Stimulated activated CD4-positive, alpha-beta T cell treated with anti-CD3 and anti-CD28 coated beads, Interleukin-15, amount 100 ng/mL, for 1 hour (primary cell): ENCODE measurements at places on chromosomes 5 and 9.
A peak's percentile ranks its signal among the peaks of the same experiment; 100 is the strongest.

- peak; percentile 9 for DNase-seq
Observed at GRCh38 chr9:3441197-3441816, 84.5 kb downstream of the RFX3 start.

DNA sequence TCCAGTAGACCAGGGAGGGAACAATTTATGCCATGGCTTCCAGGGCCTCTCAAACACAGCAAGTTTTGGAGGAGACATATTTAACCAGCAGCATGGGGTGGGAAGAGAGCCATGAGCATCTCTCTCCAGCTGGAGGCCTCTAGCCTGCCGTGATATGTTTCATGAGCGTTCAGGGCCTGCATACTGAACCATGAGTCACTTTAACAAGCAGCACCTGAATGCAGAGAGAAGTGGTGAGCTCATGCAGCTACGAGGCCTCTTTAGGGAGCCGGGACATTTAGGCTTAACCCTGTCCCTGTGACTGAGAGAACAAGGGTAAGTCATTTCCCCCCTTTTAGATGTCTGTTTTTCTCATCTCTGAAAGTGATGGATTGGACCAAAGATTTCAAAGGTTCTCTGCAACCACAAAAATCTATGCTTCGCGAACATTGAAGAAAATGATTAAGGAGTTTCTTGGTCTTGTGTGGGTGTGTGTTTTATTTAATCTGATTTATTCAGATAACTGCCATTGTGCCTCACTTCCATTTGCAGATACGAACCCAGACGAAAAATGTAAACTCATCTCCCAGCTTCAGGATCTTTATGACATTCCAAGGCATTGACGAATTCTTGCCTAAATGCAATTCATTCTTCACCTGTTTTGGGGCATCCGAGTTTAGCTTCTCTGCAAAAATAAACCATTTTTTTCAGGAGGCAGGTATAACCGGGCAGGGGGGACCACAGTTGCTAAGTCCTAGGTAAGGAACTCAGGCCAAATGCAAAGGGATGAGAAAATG is 157.0 kb downstream of the GABBR2 start:
- no peak for DNase-seq

DNA sequence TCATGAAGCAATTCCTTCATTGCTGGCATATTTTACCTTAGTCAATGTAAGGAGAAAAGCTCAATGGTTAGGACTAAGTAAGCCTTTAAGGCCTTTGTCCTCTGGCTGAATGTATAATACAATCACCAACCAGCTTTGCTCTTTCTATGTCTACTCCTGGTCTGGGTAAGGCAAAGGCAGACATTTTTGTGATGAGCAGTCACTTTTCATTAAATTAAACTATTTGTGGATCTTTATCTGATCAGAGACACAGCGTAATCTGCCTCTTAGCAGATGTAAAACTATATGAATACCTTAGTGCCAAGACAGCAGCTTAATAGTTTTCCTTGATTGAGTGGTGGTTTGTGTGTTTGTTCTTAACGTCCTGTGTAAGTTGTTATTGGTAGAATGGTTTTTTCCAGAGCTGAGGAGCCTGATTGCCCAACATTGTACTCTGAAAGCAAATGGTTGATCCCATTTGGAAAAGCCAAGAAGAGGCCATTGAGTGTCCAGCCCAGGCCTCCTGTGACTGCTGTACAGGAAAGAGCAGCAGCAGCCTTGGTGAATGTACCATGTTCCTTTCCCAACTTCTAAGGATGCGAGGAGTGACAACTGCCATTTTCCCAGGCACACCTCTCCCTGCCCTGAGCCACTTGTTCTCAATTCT is 16.5 kb upstream of the CXXC5 start:
- DNase-seq, result no peak

- DNase-seq, result no peak
Observed at GRCh38 chr5:10788358-10788757, 27.3 kb upstream of the DAP start.

GRCh38 chr5:145243016-145243415 is 592.1 kb downstream of the PRELID2 start:
- DNase-seq, result no peak

GRCh38 chr5:175658299-175659145 is 651 bp downstream of the HRH2 start:
- DNase-seq, result no peak

GRCh38 chr5:98783051-98783649 is 9.7 kb downstream of the RGMB start:
- no peak for DNase-seq

DNA sequence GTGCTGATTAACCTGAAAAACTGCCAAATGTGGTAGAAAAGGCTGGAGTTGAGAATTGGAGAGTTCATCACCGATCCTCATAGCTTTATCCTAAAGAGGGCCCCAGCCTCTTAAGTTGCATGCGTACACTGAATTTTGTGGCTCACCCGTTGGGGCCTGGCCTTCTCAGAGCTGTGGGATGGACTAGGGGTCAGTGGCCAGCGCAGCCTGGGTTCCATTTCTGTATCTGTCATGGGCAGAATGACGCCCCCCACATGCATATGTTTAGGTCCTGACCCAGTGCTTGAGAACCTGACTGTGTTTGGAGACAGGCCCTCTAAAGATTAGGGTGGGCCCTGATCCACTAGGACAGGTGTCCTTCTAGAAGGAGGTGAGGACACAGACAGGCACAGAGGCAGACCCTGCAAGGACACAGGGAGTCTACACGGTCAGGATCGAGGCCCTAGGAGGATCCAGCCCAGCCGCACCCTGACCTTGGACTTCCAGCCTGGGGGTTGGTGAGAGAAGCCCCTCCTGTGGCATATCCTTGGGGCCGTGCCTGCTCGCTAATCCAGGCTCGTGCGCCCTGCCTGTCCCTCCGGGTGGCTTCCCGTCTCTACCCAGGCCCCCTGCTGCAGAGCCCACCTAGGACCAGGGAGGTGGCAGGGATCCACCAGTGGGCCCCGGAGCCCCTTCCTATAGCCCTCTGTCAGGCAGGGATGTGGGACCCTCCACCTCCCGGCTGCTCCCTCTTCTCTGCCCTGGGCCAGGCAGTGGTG is 32.2 kb downstream of the NDUFS6 start:
- no peak for DNase-seq

GRCh38 chr5:124654418-124654817 is 92.0 kb downstream of the ZNF608 start:
- no peak for DNase-seq

GRCh38 chr9:116639251-116639741 is 47.8 kb upstream of the TRIM32 start:
- no peak for DNase-seq

DNA sequence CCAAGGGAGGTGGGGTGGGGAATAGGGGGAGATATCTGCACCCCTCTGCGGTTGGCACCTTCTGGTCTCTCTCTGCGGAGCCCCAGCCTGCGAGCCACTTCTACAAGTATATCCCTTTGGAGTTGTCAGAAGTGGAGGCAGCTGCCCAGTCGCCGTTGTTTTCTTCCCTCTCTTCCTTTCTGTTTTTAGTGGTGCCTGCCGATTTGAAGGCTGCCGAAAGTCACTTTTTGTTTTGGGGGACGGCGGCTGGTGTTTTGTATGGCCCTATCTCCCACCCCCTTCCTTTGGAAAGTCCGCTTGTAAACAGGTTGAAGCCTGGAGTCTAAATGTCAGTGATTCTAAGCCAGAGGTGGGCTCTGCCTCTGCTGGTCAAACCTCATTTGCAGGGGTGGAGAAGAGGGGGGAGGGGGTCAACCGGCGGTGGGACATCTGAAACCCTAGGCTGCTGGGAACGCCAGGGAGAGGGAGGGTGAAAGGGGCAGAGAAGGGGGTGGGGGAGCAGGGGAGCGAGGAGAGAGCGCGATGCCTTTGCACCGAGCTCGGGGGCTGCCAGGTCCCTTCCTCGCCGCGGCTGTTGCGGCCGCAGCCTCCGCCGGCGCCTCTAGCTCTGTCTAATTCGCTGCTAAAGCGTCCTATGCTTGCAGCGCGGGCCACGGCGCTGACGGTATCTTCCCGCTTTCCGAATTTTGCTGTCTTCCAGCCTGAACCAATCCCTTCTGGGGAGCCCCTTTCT is at the start of gene FGF10:
Gene FGF10, minus strand, starts transcription at position 331 of the 733 bp plus-strand sequence. CDS start 738 bp downstream, outside the sequence.
- DNase-seq, result no peak

GRCh38 chr5:114657342-114658130 is 295.7 kb downstream of the KCNN2 start:
- DNase-seq, result no peak

- no peak for DNase-seq
Observed at GRCh38 chr5:158545949-158546530, 553.7 kb downstream of the EBF1 start.

DNA sequence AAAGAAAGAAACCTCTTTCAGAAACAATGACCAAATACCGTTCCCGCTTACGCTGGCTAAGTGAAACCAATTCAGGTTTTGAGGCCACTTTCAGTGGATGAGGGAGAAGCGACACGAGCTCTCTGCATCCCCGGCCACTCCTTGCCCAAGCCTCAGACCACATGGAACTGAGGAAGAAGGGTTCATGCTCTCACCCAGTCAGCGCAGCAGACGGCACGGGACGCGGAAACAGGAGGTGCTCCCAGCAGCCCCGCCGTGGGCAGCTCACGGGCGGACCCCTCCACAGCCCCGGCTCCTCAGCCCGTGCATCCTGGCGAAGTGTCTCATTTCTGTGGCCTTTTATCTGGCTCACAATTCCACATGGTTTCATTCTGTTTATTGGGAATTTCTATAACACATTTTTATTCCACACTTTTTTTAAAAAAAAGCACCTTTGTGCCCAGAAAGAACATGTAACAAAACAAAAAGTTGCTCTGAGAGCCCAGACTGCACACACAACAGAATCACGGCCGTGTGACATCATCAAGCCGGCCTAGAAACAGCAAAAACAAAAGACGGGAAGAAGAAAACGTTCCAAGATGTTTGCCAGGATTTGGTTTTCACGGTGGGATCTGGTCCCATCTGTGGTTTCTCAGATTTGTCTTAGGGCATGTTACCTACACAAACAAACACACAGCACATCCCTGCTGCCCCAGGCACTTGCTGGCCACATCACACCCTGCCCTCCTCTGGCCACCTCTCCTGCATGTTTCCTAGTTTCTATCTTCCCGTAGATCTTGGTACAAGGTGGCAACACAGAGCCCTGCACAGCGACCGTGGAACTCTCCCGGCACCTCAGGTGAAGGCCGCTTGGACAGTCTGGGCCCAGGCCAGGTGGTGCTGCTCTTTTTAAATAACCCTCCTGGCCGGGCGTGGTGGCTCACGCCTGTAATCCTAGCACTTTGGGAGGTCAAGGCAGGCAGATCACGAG is 16.2 kb downstream of the QSOX2 start:
- DNase-seq, result no peak

- no peak for DNase-seq
Observed at GRCh38 chr9:89078860-89079259, 87.6 kb downstream of the S1PR3 start.

GRCh38 chr5:125186911-125187375 is 440.5 kb upstream of the ZNF608 start:
- no peak for DNase-seq

GRCh38 chr5:125181159-125181558 is 434.7 kb upstream of the ZNF608 start:
- no peak for DNase-seq

DNA sequence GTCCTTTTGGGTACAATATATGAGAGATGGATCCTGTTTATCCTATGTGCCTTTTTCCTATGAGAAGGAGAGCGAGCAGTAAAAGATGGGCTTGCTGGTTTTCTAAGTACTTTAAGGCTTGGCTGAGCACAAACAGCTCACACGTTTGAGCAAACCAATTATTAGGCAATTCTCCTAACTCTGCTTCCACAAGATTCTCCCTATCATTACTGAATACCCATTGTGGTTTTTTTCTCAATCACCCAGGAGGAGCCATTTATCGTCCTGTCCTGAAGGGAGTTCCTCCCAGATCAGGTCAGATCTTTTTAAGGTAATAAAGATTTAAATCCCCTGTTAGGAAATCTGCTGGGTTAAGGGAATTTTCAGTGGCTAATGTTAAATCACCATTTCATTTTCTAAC is 19.4 kb upstream of the C1QTNF3 start:
- no peak for DNase-seq

DNA sequence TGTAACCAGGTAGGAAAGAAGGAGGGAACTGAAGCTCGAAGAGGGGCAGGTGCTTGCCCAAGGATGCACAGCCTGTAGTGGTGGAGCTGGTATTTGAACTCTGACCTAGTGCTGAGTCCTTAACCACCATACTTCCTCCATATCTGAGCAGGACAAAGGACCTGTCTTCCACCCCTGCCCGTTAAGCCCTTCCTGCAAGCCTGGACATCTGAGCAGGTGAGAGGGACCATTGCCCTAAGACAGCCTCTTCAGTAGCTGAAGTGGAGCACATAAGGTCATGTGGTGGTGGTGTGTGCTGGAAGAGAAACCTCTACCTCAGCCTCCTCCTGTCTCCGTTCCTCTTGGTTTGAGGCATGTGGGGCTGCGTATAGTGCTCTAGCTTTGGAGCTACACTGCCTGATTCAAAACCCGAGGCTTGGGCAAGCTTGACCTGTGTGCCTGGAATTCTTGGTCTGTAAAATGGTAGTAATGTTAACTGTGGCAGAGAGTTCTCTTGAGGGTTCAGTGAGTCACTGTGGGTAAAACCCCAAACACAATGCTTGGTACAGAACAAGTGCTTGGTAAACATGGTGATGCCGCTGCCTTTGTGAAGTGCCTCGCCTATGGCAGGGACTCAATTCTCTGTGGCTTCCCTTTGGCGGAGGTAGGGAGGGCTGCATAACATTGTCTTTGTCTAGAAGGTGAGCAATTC is 7.4 kb downstream of the GALNT10 start:
- peak; percentile 12 for DNase-seq

- no peak for DNase-seq
Observed at GRCh38 chr5:88941581-88941980, 58.6 kb upstream of the MEF2C start.

GRCh38 chr5:113278976-113279375 is 155.8 kb downstream of the TSSK1B start:
- DNase-seq, result no peak

GRCh38 chr5:36305571-36306326 is 4.0 kb upstream of the RANBP3L start:
- no peak for DNase-seq

DNA sequence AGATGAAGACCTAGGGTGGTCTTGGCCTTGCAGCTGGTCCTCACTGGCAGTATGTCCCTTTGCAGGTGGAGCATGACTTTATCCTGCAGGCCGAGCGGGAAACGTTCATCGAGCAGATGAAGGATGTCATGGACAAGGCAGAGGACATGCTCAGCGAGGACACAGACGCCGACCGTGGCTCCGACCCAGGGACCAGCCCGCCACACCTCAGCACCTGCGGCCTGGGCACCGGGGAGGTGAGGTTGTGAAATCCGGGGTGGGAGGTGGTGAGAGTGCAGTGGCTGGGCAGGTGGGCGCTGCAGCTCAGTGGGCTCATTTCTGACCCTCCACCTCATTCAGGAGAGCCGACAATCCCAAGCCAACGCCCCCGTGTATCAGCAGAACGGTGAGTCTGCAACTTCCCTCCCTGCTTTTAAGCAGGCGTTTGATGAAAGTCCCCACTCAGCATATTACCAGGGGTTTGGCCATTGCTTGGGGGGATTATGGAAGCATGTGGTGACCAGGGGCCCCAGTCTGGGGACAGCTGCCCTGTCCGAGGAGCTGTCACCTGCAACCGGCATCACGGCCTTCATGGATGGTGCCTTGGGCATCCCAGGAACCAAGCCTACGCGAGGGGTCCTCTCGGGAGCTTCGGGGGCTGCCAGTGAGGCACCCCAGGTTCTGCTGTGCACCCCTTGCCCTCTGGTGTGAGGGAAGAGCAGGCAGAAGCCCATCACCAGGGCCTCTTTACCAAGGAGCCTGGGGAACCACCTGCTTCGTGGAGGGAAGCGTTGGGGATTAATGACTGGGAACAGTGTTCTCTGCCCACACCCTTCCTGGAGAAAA is 84.0 kb downstream of the WNK2 start:
- DNase-seq, result no peak

- DNase-seq, result no peak
Observed at GRCh38 chr5:113162770-113163169, 186.2 kb downstream of the DCP2 start.
